ENCODE measurements at places on chromosomes 11 and 22.
A peak's percentile ranks its signal among the peaks of the same experiment; 100 is the strongest.

GRCh38 chr22:23544852-23545251 is 35.2 kb downstream of the IGLL1 start:
- no peak for DNase-seq

GRCh38 chr11:66048547-66049323 is at the start of gene GAL3ST3:
GAL3ST3 (minus strand) TSS chr11:66049161; CDS start chr11:66045415, 3,746 bp downstream.
- no peak for DNase-seq

GRCh38 chr11:75492181-75492820 is 33.4 kb downstream of the GDPD5 start:
- DNase-seq: peak; percentile 10

GRCh38 chr11:61963016-61963281 is 4.5 kb downstream of the FTH1 start:
- DNase-seq: no peak

GRCh38 chr11:125348674-125349309 is 147.3 kb downstream of the FEZ1 start:
- DNase-seq: no peak

- DNase-seq: no peak
Observed at GRCh38 chr11:61904539-61905048, 12.8 kb downstream of the RAB3IL1 start.

DNA sequence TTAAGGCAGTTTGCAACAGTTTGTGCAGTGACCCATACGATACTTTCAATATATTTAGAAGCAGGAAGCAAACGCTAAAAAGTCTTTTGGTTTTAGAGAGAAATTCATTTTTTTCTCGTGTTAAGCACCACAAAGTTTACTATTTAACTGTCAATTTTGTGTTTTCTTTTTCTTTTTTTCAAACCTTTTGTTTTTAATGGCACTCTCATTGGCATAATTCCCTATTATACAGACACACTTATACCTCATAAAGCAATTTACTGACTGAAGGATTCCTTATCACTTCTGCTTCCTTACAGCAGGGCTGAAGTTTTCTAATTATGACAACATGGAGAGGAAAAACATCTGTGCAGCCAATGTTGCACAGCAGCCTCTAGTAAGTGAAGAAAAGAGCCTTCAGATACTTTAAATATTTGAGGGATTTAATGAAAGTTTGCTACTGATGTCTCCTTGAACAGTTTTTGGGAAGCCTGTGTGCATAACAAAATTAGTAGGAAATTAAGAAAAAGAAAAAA is 2191.2 kb downstream of the LRRC4C start:
- DNase-seq: no peak

GRCh38 chr11:34603129-34604001 is 17.5 kb upstream of the EHF start:
- no peak for DNase-seq

- no peak for DNase-seq
Observed at GRCh38 chr11:79396001-79396400, 44.8 kb downstream of the TENM4 start.

DNA sequence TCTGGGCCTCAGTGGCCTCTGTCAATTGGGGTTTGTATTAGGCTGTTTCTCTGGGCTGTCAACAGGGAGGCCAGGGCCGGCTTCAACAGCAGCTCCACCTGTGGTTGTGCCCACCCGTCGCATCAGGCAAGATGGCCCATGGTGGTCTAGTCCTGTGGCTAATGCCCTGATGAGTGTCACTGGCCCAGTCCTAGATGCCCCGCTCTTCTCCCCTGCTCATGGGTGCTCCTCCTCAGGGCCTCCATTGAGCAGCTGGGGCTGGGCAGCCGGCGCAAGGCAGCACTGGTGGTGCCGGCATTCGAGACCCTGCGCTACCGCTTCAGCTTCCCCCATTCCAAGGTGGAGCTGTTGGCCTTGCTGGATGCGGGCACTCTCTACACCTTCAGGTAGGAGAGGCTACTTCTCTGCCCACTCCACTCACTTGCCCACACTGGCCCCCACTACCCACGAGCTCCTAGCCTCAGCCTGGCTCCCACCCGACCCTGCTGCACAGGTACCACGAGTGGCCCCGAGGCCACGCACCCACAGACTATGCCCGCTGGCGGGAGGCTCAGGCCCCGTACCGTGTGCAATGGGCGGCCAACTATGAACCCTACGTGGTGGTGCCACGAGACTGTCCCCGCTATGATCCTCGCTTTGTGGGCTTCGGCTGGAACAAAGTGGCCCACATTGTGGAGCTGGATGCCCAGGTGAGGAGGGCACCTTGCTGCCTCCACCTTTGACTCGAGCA is 5.4 kb downstream of the LARGE2 start:
- DNase-seq: no peak

- DNase-seq: no peak
Observed at GRCh38 chr22:23002612-23003180, 67.6 kb upstream of the GNAZ start.

DNA sequence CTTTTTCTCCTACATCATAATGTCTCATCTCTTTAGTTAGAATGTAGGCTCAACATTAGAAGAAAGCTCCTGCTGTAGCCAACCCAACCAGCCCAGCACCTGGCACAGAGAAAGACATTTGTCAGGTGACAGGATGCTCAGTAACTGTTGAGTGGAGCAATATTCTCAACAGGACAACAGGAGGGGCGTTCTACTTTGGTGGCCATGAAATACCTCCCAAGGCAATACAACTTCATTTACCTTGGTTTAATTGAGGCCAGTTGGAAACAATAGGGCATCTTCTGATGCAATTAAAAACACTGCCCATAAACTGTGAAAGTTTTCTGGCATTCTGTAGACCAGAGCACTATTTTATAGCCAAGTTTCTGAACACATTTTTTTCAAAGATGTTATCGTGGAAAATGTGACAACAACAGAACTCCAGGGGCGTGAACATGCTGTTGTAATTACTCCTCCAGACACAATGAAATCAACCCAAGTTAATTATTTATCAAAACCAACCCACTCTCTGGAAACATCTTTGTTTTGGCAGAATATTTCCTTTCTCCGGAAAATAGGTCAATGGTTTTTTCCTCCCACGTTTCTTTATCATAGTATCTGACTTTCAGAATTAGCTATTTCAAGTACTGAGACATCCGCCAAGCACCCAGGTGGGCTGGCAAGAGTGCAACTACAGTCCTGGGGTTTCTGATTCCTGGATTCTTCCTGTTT is 538.1 kb downstream of the SOX6 start:
- no peak for DNase-seq

GRCh38 chr11:68743539-68743938 is 7.8 kb downstream of the TESMIN start:
- no peak for DNase-seq

DNA sequence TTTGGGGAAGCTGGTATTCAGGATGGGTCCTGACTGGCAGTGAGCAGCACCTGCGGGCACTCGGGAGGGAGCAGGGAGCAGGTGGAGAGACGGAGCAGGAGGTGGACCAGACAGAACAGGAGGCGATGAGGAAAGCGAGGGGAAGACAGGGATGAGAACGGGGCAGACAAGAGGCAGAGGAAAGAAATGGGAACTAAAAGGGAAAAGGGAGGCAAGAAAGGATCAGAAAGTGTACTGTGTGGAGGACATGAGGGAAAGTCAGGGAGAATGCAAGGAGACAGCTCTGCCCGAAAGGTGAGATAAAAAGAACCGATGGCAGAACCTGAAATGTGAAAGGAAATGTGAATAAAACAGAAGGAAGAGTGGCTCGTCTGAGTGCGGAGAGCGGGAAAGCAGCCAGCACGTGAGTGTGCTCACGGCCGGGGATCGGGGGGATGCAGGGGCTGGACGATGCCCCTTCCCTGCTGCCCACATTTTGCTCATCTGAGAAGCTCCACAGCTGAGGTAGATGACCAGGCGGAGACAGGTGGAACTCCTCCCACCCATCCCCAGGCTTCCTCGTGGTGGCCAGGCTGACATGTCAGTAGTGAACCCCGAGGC is 494.4 kb upstream of the B3GAT1 start:
- DNase-seq: no peak

DNA sequence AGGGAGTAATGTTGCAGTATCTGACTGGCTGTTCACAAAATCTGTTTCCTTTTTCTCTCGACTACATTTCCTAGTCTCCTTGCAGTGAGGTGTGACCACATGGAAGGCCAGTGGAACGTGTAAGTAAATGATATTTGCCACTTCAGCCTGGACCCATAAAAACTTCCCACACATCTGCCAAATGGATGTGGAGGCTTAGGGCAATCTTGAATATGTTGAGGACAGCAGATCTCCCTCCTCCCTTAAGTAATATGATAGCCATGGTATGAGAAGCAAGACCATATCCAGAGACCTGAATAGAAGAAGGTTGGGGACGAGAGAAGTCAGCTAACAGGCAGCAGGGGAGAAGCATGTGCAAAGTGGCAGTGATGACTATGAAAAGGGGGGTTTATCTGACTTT is 33.0 kb upstream of the C11orf87 start:
- DNase-seq: no peak

GRCh38 chr22:36301384-36301828 is 48.5 kb downstream of the APOL1 start:
- DNase-seq: peak; percentile 74

DNA sequence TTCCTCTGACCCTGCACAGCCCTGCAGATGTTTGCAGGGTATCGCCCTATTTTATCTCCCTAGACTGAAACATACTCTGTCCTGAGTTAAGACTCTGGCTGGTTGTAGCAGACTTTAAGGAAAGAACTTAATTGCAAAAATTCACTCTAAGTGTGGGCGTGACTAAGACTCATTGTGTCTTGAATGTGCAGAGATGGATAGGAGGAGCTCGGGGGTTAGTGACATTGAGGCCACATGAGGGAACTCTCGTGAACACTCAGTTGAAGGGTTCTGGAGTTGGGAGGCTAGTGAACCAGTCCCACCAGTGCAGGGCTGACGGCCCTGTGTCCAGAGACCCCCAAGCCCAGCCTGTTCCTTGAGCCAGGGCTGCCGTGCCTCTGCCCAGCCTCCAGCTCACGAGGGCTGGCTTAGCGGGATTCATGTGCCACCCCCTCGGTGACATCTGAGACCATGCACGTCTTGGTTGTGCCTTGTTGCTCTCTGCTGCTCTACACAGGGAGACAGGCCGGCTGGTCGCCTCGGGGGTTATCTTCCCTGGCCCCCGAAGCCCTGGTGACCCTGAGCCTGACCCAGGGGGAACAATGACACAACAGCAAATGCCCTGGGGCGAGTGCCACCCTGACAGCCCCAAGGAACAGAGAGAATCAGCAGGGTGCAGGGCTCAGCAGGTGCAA is 11.4 kb upstream of the TBX1 start:
- no peak for DNase-seq

- DNase-seq: peak; percentile 48
Observed at GRCh38 chr22:43346521-43346929, 3.4 kb upstream of the SCUBE1 start.
